Activated CD4-positive, alpha-beta T cell treated with anti-CD3 and anti-CD28 coated beads for 4 hours (primary cell): ENCODE measurements at places on chromosomes 3 and 15.

- DNase-seq: no peak
Observed at GRCh38 chr3:186093271-186093900, 15.5 kb downstream of the ETV5 start.

DNA sequence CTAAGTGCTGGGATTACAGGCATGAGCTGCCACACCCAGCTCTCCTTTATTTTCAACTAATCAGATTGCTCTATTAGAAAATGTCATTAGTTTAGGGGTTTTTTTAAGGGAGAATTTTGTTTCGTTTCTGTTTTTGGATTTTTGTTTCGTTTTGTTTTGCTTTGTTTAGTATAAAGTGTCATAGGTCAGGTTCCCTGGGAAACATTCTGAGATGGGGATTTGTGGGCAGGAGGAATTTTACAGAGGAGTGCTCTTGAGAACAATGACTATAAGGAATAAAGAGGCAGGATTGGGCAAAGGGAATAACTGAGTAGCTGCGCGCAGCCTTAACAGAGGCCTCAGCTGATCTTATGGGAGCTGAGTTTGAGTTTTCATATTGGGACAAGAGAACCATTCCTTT lies 86.8 kb upstream of the NR2F2 start:
- DNase-seq: no peak

DNA sequence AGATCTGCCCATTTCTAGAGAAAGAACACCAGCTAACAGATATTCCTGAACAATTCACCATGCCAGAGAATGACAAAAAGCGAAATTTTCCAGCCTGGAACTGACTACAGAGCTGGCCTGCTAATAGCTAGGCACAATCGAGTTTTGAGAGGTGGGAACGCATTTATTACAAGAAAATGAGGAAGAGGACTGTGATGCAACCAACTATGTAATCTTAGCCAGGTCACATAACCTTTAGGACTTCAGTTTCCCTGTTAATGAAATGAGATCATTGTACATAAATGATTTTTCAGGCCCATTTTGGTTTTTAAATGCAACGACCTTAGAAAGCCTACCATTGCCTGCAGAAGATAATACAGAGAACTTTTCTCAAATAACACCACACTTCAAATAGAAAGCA lies 72.1 kb upstream of the SETMAR start:
- DNase-seq: no peak

- peak; percentile 1 for DNase-seq
Observed at GRCh38 chr15:58065445-58066041, at the start of gene ALDH1A2. Gene ALDH1A2 (minus strand): TSS chr15:58065711. CDS start chr15:58065650, 61 bp downstream.

GRCh38 chr3:53196575-53197407 lies 35.8 kb downstream of the PRKCD start:
- peak; percentile 48 for DNase-seq

GRCh38 chr3:45904931-45905330 lies 18.6 kb downstream of the CCR9 start:
- DNase-seq: no peak

DNA sequence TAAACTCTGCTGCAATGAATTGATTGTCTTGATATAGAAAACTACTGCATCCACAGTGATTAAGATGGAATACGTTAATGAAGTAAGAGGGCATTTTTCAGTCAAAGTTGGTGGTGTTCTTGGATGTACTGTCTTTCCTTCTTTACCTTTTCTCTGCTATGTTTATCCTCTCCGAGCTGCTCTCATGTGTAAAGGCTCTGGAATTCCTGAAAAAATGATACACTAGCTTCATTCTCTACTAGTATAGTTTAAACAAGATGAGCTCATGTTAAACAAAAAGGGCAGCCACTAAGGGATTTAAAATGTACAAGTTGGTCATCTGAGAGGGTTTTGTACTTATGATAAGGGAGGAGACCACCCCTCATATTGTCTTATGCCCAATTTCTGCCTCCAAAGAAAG lies 504.6 kb upstream of the NECTIN3 start:
- DNase-seq: no peak

- DNase-seq: no peak
Observed at GRCh38 chr15:61889706-61890105, 170.5 kb downstream of the VPS13C start.

DNA sequence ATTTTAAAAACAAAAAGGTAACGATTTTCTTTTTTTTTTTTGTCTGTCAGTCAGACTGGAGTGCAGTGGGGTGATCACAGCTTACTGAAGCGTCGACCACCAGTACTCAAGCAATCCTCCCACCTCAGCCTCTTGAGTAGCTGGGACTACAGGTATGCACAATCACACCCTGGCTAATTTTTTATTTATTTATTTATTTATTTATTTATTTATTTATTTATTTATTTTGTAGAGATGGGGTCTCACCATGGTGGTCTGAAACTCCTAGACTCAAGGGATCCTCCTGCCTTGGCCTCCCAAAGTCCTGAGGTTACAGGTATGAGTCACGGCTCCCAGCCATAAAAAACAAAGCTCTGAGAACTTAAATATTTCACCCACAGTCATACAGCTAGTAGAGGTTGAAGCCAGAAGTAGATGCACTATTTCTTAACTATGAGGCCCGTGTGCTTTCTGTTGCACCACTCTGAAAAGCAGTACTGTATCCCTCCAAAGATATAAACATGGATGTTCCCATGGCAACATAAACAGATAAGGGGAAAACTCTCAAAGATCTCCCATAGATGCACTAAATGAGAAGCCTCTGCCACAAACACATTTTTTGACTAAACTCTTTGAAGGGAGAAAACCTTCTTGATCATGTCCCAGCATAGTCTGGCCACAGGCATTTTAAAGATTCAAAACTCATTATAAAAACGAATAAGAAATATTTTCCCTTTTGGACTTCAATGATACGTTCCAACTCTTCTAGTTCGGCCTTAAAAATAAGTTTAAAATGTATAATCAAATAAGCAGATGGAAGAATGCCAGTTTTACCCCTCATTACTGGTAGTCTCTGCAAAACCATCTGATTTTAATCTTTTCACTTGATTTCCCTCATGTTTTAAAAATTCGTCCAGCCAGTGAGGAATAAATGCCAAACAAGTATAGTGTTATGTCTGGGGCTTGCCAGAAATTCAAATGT lies 162.3 kb upstream of the ARHGEF26 start:
- no peak for DNase-seq

DNA sequence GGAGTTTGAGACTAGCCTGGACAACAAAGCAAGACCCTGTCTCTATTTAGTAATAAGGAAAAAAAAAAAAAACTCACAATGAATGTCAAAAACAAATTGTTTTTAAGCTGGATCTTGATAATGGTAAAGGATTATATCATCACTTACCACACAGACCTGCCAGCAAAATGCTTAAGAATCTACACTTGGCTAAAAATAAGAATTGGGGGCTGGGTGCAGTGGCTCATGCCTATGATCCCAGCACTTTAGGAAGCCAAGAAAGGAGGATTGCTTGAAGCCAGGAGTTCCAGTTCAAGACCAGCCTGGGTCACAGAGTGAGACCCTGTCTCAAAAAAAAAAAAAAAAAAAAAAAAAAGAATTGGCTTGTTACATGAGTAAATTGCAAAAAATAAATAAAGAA lies 31.0 kb downstream of the ACAP2 start:
- DNase-seq: no peak

GRCh38 chr15:48856942-48857341 lies 21.0 kb upstream of the EID1 start:
- no peak for DNase-seq

- DNase-seq: no peak
Observed at GRCh38 chr3:79354179-79354688, 413.6 kb downstream of the ROBO1 start.

DNA sequence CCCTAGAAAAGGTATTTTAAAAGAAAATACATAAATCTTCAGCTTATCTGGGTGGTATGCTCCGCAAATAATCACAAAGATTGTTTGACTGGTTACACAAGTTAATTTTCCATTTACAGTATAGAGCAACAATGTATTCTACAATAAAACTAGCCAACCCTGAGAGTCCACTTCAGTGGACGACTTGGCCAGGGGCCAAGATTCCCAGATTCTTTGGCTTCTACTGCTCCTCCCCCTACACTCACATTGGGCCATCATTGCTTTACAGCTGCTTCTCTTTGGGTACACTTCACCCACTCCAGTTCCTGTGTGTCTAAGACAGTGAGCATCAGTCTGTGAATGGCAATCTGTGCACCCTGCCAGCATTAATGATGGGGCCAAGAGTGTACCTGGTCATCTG lies 17.2 kb upstream of the PRICKLE2 start:
- no peak for DNase-seq

- DNase-seq: no peak
Observed at GRCh38 chr15:101702077-101702476, 22.2 kb downstream of the TARS3 start.

GRCh38 chr3:70647094-70647493 lies 334.7 kb upstream of the MDFIC2 start:
- no peak for DNase-seq

DNA sequence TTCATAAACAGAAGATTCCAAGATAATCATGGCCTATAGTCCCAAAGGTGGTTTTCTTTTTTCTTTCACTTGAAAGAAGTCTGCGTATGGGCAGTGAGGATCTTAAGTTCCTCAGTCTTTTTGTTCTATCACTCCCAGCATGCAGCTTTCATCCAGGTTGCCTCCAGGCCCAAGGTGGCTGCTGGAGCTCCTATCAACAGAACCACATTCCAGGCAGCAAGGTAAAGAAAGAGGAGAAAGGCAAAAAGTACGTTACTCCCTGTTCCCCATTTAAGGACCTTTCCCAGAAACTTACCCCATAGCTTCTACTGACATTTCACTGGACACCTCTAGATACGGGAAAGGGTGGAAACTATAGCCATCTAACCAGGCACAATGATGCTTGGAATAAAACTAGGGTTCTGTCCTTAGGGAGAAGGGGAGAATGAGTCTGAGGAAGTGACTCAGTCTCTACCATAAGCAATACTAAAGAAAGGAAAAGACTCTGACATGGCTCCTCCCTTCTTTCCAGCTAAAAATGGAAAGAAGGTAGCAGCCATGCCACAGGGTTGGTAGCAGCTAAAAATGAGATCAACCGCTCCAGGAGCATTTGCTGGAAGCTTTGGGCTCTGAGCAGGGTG lies 313.9 kb upstream of the NR2E3 start:
- DNase-seq: no peak

- DNase-seq: no peak
Observed at GRCh38 chr3:98602078-98602678, 8.8 kb upstream of the CPOX start.

GRCh38 chr3:72185549-72186399 lies 400.8 kb upstream of the PROK2 start:
- DNase-seq: no peak

- no peak for DNase-seq
Observed at GRCh38 chr3:73624821-73625665, at the start of gene PDZRN3. Gene PDZRN3 (minus strand): TSS chr3:73624941.

GRCh38 chr3:98600412-98601095 lies 7.1 kb upstream of the CPOX start:
- no peak for DNase-seq

GRCh38 chr3:11381141-11381540 lies 108.9 kb downstream of the ATG7 start:
- no peak for DNase-seq

GRCh38 chr15:60002528-60003218 lies 1.4 kb upstream of the FOXB1 start:
- no peak for DNase-seq

DNA sequence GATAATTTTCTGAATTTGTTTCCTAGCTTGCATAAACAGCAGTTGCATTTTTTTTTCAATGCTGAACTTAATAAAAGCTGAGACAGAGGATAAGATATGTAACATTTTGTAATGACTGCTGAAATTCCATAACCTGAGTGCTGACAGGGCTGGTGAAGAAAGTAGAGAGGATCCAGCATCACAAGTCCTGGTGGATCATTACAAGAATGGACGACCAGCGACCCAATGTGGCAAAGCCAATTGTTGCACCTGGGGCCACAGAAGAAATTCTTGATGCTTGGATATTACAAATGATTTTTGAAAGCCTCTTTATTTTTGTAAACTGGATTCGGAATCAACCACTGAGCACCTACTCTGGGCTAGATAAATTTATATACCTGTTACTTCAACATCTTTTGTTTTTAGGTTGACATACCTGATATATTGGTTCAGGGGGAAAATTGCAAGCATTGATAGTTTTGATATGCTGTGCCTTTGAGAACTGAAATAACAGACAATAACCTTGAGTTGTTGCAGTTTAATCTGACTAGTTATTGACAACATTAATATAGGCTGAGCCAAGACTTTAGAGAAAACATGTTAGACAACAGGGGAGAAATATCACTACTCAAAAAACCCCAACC lies 3.9 kb upstream of the ACTL6A start:
- peak; percentile 23 for DNase-seq

DNA sequence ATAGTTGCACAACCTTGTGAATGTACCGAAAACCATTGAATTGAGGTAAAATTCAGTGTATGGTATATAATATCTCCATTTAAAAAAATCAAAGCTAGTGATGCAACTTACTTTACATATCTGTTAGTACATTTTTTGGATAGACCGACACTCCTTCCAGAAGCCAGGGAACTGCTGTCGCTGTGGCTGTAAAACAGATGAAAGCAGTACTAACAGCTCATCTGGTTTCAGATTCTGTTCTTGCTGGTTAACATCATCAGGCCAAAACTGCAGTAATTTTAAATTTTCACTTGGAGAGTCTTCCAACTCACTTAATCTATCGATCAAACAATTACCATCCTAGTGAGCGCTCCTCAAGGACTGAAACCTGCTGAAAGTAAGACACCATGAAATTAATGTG lies 145.1 kb downstream of the LRRC28 start:
- no peak for DNase-seq

DNA sequence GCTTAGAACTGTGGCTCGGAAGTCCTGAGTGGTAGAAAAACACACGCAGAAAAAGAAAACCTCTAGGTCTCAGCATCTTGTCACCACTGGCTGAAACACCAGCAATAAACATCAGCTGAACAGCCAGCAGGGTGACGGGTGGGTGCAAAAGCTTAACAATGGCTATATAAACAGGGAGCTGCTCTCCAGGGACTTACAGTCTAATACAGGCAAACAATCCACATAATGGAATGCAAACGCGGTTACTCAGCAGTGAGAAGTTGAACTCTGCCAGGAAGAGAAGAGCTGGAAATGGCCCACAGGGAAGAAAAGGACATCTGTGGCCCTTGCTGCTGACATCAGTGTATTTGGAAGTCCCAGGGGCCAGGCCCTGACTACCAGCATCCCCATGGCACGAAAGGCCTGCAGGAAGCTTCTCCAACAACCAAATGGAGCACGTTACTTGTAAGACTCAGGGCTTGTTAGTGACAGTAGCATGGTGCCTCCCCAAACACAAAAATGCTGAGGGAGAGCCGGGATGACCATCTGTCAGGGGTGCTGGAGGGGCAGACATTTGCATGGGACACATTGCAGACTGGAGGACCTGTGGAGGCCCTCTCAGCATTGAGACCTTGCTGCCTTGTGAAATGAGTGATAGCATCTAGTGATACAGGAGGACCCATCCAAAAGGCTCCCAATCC lies 3.0 kb downstream of the HEG1 start:
- no peak for DNase-seq

- no peak for DNase-seq
Observed at GRCh38 chr15:72800833-72801481, 17.4 kb upstream of the ADPGK start.

DNA sequence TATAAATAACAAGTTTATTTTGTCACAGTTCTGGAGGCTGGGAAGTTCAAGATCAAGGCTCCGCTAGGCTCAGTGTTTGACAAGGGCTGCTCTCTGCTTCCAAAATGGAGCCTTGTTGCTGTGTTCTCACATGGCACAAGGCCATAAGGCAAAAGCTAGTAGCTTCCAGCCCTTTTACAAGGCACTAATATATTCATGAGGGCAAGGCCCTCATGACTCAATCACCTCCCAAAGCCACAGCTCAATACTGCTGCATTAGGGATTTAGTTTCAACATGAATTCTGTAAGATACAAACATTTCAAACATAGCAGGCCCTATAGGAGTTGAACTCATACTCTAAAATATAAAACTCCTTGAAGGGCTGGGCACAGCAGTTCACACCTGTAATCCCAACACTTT lies 30.2 kb downstream of the ZBTB11 start:
- DNase-seq: no peak
